A549 treated with RU486 at 1 μM for 4 hours (cell line): ENCODE measurements at places on chromosomes 6 and 20. TPM values are rescaled to one million over a fixed set of nuclear protein-coding genes. Genes with fewer than 3 reads are reported as not detected.

Gene LY6G6C
- 0.20 TPM in 1 of 5 replicates, not detected in the others for total RNA-seq

Gene MYB
- total RNA-seq: 0.35 to 1.3 TPM (median 0.63 TPM) in 5 replicates

Gene ADAM33
- 0.06 TPM in 1 of 5 replicates, not detected in the others for total RNA-seq

Gene ZSCAN23
- not detected in 5 replicates for total RNA-seq

Gene MEI4
- total RNA-seq: not detected in 5 replicates

Gene TRIM10
- total RNA-seq: not detected in 5 replicates

Gene PGC
- not detected in 5 replicates for total RNA-seq

Gene STMND1
- total RNA-seq: not detected in 5 replicates

Gene EDN3
- total RNA-seq: 0.10 to 0.30 TPM (median 0.17 TPM) in 5 replicates

Gene CRISP2
- not detected in 5 replicates for total RNA-seq

Gene BNIP5
- not detected in 5 replicates for total RNA-seq

Gene DZANK1
- 2.6 to 3.3 TPM (median 2.8 TPM) in 5 replicates for total RNA-seq

Gene CDSN
- total RNA-seq: not detected in 5 replicates

Gene DUSP15
- total RNA-seq: 0.57 to 1.8 TPM (median 0.95 TPM) in 5 replicates

Gene PSORS1C1
- 3.0 to 4.4 TPM (median 4.1 TPM) in 5 replicates for total RNA-seq

Gene ARMC12
- total RNA-seq: 0.15 to 0.46 TPM (median 0.27 TPM) in 4 of 5 replicates, not detected in the other

Gene BMP2
- total RNA-seq: 0.45 to 0.75 TPM (median 0.64 TPM) in 5 replicates

Gene YTHDF1
- 52.1 to 59.5 TPM (median 56.3 TPM) in 5 replicates for total RNA-seq

Gene OR2H1
- total RNA-seq: not detected in 5 replicates

Gene GSTA3
- not detected in 5 replicates for total RNA-seq

Gene TMEM74B
- 3.1 to 5.1 TPM (median 4.0 TPM) in 5 replicates for total RNA-seq

Gene PLA2G7
- 0.11 TPM in 1 of 5 replicates, not detected in the others for total RNA-seq

Gene EPPIN
- not detected in 5 replicates for total RNA-seq

Gene HCRTR2
- total RNA-seq: not detected in 5 replicates

Gene EIF6
- total RNA-seq: 343 to 441 TPM (median 381 TPM) in 5 replicates

Gene CCM2L
- 0.47 to 0.67 TPM (median 0.56 TPM) in 5 replicates for total RNA-seq

Gene AVP
- not detected in 5 replicates for total RNA-seq

Gene PNLDC1
- 0.11 TPM in 1 of 5 replicates, not detected in the others for total RNA-seq

Gene SLC17A2
- not detected in 5 replicates for total RNA-seq

Gene SNX21
- total RNA-seq: 9.4 to 12.4 TPM (median 10.7 TPM) in 5 replicates

Gene LY6G6D
- total RNA-seq: not detected in 5 replicates

Gene EYA2
- 2.2 to 3.0 TPM (median 2.9 TPM) in 5 replicates for total RNA-seq

Gene PAX1
- 0.01 TPM in 1 of 5 replicates, not detected in the others for total RNA-seq

Gene RPN2
- 255 to 276 TPM (median 272 TPM) in 5 replicates for total RNA-seq

Gene MATN4
- 0.06 to 0.14 TPM (median 0.12 TPM) in 4 of 5 replicates, not detected in the other for total RNA-seq

Gene GNAS-AS1
- total RNA-seq: not detected in 5 replicates

Gene NCR2
- total RNA-seq: not detected in 5 replicates

Gene DEFB114
- total RNA-seq: not detected in 5 replicates

Gene MTFR2
- total RNA-seq: 7.7 to 13.6 TPM (median 13.1 TPM) in 5 replicates

Gene FAM135A
- total RNA-seq: 2.9 to 10.8 TPM (median 9.5 TPM) in 5 replicates

Gene PKIB
- total RNA-seq: 0.58 to 1.4 TPM (median 0.93 TPM) in 5 replicates

Gene CNBD2
- total RNA-seq: 4.3 to 5.9 TPM (median 5.2 TPM) in 5 replicates

Gene C2
- 0.15 to 0.45 TPM (median 0.35 TPM) in 5 replicates for total RNA-seq

Gene DPPA5
- not detected in 5 replicates for total RNA-seq

Gene CFAP61
- total RNA-seq: 0.16 to 0.92 TPM (median 0.47 TPM) in 4 of 5 replicates, not detected in the other

Gene ZBTB12
- total RNA-seq: 3.1 to 4.9 TPM (median 4.2 TPM) in 5 replicates

Gene ZSCAN16
- total RNA-seq: 4.0 to 5.2 TPM (median 4.9 TPM) in 5 replicates

Gene CLIC5
- not detected in 5 replicates for total RNA-seq

Gene ADGB
- total RNA-seq: not detected in 5 replicates

Gene SPAG4
- total RNA-seq: 3.6 to 6.0 TPM (median 4.5 TPM) in 5 replicates

Gene MLIP
- total RNA-seq: not detected in 5 replicates

Gene ELOVL2
- total RNA-seq: 3.7 to 7.6 TPM (median 7.6 TPM) in 5 replicates

Gene FAM184A
- 0.07 TPM in 1 of 5 replicates, not detected in the others for total RNA-seq
